ENCODE measurements at places on chromosomes 2 and 18.

- no peak for DNase-seq
These were observed 105.0 kb upstream of the ATP8B1 start for GRCh38 chr18:57908092-57908491.

DNA sequence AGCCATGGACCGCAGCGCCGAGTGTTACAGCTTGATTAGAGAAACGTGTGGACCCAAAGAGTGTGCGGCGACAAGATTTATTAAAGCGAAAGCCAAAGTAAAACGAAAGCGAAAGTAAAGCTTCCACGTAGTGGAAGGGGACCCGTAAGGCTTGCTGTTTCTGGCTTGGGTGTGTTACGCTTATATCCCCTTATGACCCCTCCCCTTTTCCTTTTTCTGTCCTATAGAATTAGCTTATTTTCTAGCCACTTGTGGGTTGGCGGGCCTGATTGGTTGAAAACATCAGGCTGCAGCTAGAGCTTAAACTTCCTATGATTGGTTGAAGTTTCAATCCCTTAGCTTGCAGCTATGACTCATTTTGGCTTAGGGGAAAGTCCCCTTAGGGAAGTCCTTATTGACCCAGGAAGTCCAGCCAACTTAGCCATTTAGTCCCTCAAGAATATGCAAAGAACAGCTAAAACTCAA is 969.7 kb downstream of the DCDC2C start:
- no peak for DNase-seq

DNA sequence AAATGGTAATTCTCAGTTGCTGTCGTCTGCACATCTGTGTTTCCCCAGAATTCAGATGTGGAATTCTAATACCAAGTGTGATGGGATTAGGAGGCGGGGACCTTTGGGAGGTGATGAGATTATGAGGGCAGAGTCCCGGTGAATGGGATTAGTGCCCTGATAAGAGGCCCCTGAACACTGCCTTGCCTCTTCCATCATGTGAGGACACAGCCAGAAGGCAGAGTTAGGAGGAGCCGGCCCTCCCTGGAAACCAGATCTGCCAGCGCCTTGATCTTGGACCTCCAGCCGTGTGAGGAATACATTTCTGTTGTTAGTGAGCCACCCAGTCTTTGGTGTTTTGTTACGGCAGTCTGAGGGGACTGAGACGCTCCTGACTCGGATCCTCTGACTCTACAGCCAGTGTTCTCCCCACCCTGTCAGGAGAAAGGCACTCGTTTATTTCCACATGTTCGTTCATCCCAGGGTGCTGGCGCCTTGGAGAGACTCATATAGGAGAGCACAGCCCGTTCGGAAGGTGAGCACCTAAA is 395.0 kb downstream of the ZNF516 start:
- no peak for DNase-seq

DNA sequence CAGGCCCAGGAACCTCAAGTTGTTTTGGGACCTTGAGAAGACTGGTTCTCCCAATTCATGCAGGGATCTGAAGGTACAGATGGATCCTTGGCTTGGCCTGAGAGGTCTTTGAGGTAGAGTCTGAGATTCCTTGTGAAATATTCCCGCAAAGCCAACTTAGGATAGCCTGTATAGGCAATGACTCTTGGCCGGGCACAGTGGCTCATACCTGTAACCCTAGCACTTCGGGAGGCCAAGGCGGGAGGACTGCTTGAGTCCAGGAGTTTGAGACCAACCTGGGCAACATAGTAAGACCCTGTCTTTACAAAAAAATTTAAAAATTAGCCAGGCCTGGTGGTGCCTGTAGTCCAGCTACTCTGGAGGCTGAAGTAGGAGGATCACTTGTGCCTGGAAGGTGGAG is 40.4 kb downstream of the ANKMY1 start:
- no peak for DNase-seq

- DNase-seq, result no peak
These were observed 74.1 kb upstream of the MCFD2 start for GRCh38 chr2:46989491-46990230.

- DNase-seq, result no peak
These were observed 109.1 kb upstream of the RMDN2 start for GRCh38 chr2:37816036-37816435.

- DNase-seq, result peak; percentile 7
These were observed 126.6 kb upstream of the PDE1A start for GRCh38 chr2:182553483-182553882.

GRCh38 chr2:133266041-133266925 is 302.0 kb downstream of the NCKAP5 start:
- DNase-seq, result no peak

- DNase-seq, result no peak
These were observed 120.6 kb downstream of the EN1 start for GRCh38 chr2:118726821-118727220.

DNA sequence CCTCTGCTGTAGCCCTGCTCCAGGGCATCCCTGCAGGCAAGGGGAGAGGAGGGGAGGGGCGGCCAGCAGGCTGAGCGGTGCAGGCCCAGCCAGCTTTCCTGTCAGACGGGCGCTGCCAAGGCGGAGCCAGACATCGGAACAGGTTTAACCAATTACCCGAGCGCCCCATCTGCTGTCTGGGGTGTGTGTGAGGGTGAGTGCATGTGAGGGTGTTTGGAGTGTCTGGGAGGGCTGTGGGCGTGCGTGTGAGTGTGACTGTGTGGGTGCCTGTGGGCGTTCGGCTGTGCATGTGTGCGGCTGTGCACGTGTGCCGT is 20.0 kb downstream of the EMX1 start:
- no peak for DNase-seq

GRCh38 chr2:46252891-46253659 is 44.1 kb upstream of the EPAS1 start:
- no peak for DNase-seq

DNA sequence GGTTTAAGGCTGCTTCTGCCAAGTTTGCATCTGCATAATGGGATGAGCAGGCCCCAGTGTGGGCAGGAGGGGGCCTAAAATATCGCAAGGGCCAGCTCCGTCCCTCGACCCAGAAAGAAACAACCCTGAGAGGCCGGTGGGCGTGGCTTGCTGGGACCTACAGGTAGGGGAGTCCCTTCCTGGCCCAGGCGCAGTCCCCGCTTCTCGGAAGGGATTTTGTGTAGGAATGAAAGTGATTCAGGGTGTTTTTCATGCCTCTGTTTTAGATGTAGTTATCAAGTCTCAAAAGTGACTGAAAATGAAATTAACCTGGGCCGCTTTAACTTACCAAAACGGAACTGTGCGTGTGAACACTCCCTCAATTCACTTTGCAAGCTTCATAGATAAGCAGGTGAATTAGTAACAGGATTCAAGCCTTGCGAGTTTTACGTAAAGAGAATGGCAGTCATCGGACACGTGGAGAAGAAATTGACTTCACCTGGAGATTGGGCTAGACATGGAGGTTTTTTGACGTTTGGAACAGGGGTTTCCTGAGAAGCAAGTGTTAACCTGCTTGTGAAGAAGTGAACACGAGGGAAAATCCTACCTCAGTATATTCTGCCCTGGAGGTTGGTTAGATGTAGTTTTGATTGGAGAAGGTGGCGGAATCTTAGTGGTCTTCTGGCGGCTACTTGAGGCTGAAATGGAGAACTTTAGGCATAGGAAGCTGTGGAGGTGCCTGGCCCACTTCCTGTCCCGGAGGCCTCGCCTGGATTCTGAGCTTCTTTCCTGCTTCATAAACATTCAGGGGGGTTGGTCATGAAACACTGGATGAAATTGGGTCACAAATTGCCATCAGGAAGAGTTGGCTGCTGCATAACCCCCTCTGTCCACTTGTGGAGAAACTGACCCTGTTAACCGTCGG is 1.7 kb downstream of the NCK2 start:
- DNase-seq, result no peak

DNA sequence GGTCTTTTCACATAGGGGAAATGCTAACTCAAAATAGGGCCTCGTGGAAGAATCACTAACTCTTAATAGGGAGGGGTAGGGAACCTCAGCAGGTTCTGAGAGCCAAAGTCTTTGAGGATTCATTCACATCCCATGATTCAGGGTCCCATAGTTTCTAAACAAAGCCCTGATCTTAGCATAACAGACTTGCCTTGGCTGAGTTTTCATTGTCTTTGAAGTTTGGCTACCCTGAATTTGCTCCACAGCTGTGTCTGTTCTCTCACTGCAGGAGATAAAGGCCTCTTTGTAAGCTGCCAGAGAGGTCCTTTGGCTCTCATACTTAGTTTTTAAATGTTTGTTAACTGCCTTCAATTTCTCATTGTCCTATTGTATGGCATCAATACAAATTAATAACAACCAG is 54.5 kb downstream of the ZDBF2 start:
- DNase-seq, result no peak

DNA sequence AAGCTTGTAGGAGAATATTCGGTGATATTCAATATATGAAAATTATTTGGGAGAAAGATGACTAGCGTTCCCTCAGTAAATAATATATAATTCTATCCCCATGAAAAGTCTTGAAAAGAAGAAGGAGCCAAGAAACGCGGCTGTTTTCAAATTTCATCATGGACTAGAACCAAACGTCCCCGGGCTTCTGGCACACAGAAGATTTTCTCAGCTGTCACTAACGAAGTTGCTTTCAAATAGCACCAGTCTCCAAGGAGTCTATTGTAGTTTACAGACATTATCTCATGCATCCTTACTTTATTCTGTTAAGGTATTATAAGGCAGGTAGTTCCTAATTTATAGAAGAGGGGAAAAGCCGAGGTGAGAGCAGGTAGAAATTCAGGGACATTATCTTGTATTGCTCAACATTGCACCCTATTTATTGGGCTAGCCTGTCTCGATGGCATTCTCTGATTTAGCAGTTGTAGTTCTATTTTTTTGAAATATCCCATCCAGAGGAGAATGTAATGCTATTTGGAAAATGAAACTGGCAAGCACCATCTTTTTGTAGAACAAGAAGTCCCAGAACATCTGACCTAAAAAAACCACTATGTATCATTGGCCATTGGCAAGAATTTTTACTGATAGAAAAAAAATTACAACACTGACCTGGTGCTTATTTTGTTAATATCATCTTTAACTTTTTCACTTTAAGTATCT is 198.1 kb upstream of the RASGRP3 start:
- peak; percentile 53 for DNase-seq

GRCh38 chr2:160647967-160648685 is 154.5 kb upstream of the RBMS1 start:
- DNase-seq, result no peak

GRCh38 chr2:218992703-218993344 is 398 bp downstream of the CRYBA2 start:
- no peak for DNase-seq

GRCh38 chr2:2942225-2942624 is 435.4 kb downstream of the EIPR1 start:
- no peak for DNase-seq

DNA sequence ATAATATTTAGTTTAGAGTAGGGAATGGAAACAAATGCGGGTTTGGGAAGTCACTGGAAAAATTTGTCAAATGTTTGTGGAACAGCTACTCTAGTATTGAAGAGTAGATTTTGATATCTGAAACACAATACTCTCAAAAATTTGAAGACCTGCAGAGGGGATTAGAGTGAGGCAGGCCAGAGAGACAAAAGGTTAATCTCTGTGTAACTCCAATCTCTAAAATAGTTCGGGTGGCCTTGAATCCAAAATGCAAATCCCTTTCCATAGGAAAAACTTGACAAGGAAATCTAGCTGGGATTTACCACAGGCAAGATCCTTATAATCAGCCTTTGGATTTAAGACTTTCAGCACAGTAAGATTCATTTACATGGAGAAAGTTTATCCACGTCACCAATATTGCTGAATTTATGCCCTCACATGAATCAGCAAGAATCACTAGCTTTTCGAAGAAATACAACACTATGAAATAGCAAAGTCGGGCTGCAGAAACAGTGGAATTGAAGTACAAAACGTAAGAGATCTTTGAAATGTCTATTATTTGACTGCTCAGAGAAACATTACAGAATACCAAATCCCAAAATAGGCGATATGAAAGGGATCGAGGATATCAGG is 423.7 kb upstream of the ZNF804A start:
- no peak for DNase-seq

All from choroid plexus epithelial cell (primary cell).